ENCODE measurements at places on chromosomes 16 and 17.
A peak's percentile ranks its signal among the peaks of the same experiment; 100 is the strongest.

- peak; percentile 81 for DNase-seq
These were observed 16.3 kb upstream of the BCAR1 start for GRCh38 chr16:75267631-75268264.

DNA sequence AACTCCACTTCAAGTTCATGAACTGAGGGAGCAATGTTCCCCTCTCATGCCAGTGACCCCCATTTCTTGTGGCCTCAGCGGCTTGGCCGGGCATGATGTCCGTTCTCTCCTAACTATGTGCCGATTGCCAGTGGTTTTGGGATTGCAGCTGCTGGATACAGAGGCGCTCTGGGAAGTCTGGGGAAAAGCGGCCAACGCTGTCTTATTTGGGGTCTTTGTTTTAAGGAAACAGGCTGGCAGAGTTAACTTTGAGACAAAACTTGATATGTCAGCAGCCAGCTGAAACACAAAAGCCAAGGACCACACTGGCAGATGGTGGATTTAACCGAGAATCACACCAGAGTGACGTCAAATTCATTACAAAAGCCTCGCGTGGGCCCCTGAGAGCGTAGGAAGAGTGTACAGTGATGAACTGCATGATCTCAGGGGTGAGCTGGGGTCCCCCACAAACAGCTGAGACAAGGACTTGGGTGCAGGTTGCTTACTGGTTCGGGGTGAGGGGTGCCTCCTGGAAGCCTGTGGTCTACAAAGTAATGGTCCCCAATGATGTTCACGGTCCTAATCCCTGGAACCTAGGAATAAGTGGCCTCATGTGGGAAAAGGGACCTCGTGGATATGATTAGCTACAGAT lies 180.4 kb downstream of the IRF8 start:
- no peak for DNase-seq

- peak; percentile 41 for DNase-seq
These were observed 1.0 kb downstream of the TSPOAP1 start for GRCh38 chr17:58327363-58328194.

- DNase-seq, result no peak
These were observed 9.7 kb upstream of the NXPH3 start for GRCh38 chr17:49565948-49566491.

DNA sequence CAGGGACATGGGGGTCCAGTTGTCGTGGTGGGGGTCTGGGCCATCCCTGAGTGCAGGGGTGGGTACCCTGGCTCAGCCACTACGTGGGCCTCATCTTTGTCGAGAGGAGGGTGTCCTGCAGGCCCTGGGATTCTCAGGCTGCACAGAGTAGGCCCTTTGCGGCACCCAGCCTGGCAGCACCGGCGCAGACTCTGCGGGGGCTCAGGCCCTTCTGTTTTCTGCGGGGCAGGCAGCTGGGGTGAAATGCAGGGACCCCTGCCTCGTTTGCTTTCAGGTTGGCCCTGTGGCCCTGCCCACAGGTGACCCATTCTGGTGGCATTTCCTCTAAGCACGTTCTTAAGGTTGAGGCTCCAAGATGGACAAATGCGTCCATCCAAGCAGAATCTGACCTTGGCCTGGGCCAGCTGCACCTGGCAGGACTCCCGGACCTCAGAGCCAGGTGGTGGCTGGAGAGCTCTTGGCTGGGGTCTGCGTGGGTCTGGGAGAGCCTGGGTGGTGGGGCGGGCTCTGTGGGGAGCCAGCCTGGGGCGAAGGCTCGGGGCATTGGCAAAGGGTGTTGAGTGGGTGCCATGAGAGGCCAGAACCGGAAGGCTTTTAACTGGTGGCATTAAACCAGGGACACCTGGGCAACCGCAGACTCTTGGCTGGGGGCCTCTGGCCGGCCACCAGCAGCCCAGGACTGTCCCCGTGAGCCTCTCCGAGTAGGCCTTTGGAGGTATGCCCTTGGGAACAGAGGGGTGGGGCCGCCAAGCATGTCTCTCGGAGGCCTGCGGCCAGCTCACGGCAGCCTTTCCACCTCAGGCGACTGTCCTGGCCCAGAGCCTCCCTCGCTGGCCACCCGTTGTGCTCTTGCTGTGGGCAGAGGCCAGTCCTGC lies 16.9 kb downstream of the PRSS27 start:
- no peak for DNase-seq

GRCh38 chr17:79931817-79932309 lies 92.6 kb upstream of the CBX4 start:
- no peak for DNase-seq

DNA sequence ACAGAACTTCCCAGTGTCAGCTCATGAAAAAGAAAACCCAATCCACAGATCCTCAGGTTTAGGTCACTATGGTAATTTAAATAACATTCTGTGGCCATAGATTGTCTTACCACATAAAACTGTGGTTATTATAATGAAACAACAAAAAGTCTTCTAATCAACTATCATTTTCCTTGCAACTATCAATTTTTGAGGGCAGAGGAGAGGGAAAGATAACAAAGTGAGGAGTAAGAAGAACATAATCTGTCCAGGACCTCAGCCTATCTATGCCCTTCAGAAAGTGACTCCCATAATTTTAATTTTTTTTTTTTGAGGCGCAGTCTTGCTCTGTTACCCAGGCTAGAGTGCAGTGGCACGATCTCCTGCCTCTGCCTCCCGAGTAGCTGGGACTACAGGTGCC lies 4.0 kb upstream of the GGNBP2 start:
- no peak for DNase-seq

- peak; percentile 55 for DNase-seq
These were observed 678.9 kb downstream of the WWOX start for GRCh38 chr16:78778101-78779004.

DNA sequence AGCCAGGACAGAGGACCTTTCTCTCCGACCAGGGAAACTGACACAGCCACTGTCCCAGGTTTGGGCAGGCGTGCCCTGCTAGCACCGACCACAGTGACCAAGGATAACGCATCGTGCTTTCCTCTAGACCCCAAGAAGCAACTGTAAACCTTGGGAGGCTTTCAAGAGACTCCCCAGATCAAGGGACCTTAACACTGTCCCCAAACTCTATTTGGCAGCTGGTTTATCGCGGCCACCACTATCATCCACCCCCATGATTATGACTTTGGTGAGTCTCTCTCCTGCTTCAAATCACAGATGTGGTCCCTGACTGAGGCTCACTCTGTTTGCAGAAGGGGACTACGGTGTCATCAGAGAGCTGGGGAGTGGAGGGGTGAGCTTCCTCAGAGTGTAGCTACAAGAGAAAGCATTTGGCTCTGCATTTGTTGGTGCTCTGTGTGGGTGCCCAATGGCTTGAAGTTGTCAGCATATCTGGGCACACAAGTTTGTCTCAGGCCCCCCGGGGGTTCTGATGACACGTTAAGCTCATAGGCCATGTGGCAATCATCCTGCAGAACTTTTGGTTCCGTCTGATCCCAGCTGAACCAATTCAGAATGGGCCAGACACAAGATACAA lies 408.0 kb downstream of the SLC39A11 start:
- DNase-seq, result no peak

DNA sequence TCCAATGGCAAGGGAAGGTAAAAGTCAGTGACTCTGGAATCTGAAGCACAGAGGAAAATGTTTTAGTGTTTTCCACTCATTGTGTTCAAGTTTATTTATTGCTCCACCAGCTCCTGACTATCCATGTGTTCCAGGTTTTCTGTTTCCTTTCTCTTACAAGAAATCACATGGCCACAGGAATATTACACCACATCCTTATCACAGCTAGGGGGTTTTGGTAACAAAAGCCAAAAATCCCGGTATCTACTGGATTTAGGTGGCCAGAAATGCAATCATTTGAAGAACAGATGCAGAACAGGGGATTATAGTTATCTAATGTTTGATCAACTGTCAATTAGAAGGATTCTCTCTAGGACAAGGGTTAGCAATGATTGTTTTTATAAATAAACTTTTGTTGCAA lies 47.9 kb downstream of the STH start:
- no peak for DNase-seq

- DNase-seq, result peak; percentile 44
These were observed 744 bp upstream of the PLXDC1 start for GRCh38 chr17:39151943-39152818.

GRCh38 chr16:80164966-80165550 lies 375.7 kb upstream of the DYNLRB2 start:
- DNase-seq, result no peak

- DNase-seq, result no peak
These were observed 27.0 kb upstream of the NFAT5 start for GRCh38 chr16:69538808-69539207.

DNA sequence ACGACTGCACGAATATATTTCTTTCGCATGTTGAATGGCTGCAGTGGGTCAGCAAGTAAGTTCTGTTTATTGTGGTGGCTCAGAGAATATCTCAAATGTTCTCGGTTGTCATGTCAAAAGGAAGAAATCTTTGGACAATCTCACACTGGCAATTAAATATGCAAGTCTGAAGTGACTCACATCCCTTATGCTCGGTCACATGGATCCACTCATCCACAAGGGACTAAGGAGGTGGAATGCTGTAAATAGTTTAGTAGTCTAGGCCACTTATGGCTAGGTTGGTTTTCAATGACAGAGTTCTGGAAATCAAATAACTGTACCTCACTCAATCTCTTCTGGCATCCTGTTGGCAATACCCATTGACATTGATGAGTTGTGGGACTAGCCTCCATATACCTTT lies 33.0 kb upstream of the PMP22 start:
- DNase-seq, result no peak

DNA sequence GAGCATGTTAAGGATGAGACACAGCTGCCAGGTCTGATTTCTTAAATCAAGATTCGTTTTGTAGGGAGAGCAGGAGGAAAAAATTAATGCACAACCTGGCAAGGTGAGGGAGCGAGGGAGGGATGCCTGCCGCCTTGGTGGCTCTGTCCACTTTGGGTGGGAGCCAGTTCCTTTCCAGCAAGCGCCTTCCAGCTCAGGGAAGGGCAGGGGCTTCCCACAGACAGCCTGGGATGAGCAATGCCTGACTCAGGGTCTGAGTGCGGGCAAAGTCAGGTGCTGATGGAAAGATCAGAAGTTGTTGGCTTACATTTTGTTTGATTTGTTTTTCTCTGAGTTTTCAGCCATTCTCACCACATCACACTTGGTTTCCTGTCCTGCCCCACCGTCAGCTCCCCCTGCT lies 220.7 kb downstream of the ENGASE start:
- no peak for DNase-seq

- DNase-seq, result no peak
These were observed 38.2 kb downstream of the CBFA2T3 start for GRCh38 chr16:88938777-88939244.

- DNase-seq, result no peak
These were observed 48.3 kb downstream of the ADCY7 start for GRCh38 chr16:50314665-50315064.

DNA sequence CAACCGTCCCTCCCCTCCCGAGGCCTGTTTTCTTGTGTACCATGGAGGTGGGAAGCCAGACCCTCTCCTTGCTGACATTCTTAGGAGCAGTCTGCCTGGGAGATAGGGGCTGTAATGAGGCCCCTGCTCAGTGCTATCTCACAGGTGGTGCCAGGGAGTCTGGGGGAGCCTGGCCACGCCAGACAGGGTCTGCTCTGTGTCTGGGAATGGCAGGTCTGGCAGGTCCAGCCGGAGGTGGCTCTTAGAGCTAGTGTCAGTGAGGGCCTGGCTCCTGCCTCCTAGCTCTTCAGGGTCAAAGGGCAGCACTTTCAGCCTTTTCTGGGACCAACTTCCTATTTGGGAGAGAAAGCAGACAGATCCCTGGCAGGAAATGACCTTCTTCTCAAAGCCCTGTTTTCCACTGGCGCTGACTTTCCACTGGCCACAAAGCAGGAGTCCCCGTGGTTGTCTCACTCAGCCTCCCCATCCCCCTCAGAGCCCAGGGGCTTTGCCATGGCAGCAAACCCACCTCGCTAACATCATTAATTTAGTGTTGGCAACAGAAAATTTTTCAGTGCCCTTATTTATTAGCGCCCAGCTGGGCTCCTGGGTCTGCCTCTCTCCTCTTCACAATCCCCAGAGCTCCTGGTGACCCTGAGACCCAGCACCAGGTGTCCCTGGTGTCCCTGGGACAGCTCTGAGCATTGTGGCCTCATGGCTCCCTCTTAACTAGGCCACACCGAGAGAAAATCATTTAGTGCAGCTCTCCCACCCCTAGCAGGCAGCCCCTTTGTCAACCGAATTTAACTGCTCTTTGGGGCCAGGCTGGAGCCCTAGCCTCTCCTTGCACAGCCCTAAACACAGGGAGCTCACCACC lies 24.0 kb upstream of the DOK4 start:
- no peak for DNase-seq

DNA sequence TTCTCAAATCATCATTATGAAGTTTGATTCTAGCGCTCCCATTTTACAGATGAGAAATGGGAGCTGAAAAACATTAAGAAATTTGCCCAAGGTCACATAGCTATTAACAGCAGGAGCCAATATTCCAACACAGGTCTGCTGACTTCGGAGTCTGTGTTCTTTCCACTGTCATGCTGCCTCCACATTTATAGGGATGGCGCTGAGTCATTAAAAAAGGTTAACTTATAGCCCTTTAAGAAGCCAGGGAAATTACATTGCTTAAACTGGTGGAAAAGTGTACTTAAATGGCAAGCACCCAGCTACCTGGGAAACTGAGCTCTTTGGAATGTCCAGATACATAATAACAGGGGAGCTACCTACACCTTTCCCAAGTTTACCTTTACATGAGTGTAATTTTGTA lies 65.0 kb downstream of the TBX4 start:
- no peak for DNase-seq

- no peak for DNase-seq
These were observed 74.6 kb downstream of the MYO1D start for GRCh38 chr17:32802306-32802705.

DNA sequence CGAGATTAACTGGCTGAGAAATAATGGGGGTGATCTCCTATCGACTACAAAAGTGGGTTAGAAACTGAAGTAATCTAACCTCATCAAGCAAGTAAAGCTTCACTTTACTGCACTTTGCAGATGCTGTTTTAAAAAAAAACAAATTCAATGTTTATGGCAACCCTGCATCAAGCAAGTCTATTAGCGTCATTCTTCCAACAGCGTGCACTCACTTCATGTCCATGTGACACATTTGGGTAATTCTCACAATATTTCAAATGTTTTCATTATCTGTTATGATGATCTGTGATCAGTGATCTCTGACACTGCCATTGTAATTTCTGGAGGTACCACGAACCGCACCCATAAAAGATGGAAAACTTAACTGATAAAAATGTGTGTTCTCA lies 70.8 kb downstream of the KANSL1 start:
- no peak for DNase-seq

- DNase-seq, result no peak
These were observed 115.2 kb upstream of the NETO2 start for GRCh38 chr16:47258874-47259461.

Data from mucosa of descending colon (tissue), 3 donors.